Hematopoietic multipotent progenitor cell treated with erythropoietin and hydrocortisone succinate and interleukin-3 and kit ligand, for 6 days (in vitro differentiated cells): ENCODE measurements at places on chromosomes 1 and 21.

GRCh38 chr1:151988405-151988923, 5.2 kb downstream of the S100A10 start:
- DNase-seq, result peak; percentile 53

- DNase-seq, result peak; percentile 52
These were observed 974.8 kb downstream of the ADGRL2 start for GRCh38 chr1:82775406-82776000.

DNA sequence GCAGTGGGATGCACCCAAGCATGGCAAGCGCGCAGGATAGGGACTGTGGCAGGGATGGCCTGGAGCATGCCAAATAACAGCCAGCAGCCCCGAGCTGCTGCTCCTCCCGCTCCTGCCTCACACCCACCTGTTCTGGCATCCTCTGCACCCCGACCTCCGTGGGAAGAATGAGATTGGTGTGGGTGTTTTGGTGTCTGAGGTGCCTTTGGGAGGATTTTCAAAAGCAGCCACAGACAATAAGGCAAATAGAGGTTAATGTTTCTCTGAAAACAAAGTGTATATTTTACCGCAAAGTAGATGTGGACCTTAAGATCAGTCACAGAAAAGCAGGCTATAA, 35.5 kb downstream of the IGFN1 start:
- DNase-seq, result no peak

- DNase-seq, result no peak
These were observed 89.5 kb downstream of the STUM start for GRCh38 chr1:226638001-226638601.

DNA sequence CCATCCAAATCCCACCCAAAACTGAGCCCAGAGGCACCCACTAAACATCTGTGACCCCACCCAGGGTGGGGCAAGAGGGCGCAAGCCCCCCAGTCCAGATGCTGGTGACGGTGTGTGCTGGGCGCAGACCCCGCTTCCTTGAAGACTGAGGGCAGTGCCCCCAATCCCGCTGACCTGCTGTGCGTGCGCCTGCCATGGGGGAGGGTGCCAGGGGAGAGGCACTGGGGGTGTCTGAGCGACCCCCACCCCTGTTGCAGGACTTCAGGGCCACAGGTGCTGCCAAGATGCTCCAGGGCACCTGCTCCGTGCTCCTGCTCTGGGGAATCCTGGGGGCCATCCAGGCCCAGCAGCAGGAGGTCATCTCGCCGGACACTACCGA, 13.3 kb downstream of the COL6A2 start:
- no peak for DNase-seq

DNA sequence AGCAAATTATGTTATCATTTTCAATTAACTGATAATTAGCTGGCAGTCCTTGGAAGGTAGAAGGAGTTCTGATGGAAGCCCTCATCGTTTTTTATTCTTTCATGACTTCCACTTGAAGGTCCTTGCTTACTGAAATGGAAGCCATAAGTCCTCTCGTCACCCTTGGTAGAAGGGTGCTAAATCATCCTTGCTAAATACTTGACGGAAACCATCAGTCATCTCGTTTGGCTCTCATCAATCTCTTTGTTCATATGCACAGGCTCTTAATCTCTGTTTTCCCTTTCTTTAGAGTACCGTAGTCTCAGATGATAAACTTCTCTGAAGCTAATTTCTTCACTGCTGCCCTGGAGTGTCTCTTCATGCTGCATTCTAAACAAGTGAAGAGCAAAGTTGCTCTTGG, 34.5 kb downstream of the UCK2 start:
- DNase-seq, result no peak

DNA sequence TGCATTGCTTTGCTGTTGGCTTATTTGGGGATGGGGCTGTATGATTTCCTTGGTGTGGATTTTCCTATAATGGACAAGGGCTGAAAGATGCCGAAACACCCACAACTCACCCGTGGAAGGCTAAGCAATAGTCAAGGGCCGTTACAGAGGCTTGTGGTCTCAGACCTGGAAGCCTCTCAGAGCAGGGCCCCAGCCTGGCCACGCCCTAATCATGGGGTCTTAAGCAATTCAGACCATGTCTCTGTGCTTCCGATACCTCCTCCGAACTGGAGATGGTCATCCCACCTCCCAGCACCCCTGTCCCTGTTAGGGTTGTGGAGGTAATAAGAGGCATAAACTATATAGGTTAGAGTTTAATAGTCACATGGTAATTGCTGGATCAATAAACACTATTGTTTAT, 3.4 kb downstream of the ABCG1 start:
- DNase-seq, result no peak

- no peak for DNase-seq
These were observed 29.3 kb downstream of the ZNF648 start for GRCh38 chr1:182032251-182032650.

DNA sequence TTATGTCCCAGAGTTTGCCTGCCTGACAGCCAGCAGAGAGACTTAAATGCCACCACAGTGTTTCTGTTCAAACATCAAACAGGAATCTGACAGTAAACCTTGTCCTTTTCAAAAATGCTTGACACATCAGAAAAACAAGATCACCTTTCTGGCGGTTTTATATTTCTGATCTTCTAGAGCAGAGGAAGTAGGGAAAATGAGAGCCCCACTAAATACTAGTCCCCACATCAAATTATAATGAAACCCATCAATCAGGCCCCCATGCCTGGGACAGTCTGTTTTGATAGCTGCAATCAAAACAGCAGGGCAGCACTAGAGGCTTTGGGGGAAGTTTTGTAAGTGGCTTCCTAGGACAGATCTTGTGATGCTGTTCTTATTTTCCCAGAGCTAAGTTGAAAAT, 129.3 kb downstream of the CNIH3 start:
- DNase-seq, result no peak

DNA sequence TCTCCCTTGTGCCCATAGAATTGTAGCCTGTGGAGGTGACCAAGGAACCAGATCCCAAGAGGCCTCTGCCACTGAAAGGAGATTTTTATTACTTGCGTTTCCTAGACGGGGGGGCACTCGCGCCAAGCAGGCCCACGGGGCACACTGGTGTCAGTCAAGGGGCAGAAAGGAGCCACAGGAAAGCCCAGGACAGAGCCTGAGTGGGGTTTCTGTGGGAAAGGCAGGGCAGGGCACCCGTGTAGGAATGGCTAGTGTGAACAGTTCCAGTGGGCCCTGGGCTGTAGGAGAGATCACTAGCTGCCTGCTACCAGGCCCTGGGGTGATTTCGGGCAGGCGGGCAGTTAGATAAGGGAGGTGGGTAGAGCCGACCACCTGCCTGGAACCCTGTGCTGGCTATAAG, 70.8 kb downstream of the ADARB1 start:
- no peak for DNase-seq
